ENCODE measurements at places on chromosomes 7 and 10.

DNA sequence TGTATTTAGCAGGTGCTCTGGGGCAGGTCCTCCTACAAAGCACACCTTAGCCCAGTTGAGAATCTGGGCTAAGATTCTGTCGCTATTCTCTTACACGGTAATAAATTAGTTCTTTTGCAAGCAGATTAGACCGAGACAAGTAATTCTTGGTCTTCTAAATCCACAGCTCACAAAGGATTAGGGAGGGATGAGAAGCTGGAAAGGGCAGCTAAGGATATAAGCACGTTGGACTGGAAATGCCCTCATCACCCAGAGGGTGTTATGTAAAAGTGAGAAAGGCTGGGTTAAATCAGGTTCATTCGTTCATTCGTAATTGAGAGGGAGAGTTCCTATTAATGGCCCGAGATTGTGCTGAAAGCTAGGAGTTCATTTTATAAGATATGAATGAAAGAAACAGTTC lies 41.8 kb downstream of the PFKFB3 start:
- DNase-seq = no peak

DNA sequence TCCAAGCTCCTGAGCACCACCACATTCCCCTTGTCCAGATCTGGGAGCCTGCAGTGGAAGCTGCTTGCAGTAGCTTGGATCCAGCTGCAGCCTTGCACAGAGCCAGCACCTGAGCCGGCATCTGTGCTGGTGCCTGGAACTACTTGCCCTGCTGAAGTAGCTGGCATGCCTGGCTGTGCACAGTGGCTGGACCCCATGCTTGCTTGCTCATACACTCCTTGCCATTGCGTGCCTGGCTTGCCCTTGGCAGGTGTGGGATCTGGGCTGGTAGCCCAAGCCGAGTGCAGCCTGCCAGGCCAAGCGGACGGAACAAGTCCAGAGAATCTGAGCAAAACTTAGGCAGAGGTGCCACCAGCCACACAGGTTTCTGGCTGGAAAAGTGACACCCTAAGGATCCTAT lies 759.9 kb downstream of the IPMK start:
- no peak for DNase-seq

DNA sequence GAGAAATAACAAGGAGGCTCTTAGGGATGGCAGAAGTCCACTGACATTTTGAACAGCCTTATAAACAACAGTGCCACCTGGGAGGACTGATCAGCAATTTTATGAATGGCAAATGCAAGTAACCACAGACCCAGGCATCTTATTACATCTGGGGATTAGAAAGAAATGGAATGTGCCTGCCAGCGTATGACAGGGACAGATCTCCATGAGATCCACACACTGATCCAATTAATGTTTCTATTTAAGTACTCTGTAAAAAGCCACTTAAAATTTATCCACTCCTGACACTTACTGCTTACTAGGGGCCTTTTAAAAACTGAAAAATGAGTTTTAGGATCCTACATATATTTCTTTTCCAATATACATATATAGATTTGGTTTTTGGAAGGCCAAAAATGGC lies 28.6 kb downstream of the PARD3 start:
- DNase-seq = no peak

GRCh38 chr10:114166494-114166893 lies 7.5 kb downstream of the CCDC186 start:
- DNase-seq = no peak

DNA sequence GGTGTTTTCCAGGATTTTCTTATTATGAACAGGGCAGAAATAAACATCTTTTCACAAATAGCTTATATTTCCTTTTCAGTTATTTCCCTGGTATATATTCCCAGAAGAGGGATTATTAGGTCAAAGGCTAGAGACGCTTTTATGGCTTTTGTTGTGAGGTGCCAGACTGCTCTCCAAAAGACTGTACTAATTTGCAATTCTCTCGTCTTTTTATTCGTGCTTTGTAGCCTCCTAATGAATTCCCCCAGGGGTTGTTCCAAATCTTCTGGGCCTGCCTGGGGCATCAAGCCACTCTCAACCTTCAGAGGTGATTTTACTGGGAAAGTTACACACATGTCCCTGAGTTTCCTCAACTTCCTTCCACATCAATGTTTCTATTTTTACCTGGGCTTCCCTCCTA lies 34.0 kb upstream of the R3HCC1L start:
- no peak for DNase-seq

DNA sequence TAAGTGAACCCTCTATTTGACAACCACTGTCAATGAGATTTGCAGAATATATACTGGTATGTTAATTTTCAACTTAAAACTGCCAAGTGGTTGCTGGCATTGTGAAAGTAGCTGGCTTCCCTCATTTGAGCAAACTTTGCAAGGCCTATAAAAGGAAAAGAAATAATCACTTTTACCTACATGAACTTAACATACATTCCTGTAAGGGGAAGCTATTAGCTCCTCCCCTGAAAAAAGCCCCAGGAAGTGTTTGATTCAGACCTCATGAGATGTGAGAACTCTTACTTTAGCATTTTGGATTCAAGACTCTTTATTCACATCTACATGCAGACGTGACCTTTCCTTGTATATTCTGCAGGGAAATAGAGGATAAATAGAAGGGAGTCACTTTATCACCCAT lies 175.6 kb downstream of the OTUD1 start:
- no peak for DNase-seq

DNA sequence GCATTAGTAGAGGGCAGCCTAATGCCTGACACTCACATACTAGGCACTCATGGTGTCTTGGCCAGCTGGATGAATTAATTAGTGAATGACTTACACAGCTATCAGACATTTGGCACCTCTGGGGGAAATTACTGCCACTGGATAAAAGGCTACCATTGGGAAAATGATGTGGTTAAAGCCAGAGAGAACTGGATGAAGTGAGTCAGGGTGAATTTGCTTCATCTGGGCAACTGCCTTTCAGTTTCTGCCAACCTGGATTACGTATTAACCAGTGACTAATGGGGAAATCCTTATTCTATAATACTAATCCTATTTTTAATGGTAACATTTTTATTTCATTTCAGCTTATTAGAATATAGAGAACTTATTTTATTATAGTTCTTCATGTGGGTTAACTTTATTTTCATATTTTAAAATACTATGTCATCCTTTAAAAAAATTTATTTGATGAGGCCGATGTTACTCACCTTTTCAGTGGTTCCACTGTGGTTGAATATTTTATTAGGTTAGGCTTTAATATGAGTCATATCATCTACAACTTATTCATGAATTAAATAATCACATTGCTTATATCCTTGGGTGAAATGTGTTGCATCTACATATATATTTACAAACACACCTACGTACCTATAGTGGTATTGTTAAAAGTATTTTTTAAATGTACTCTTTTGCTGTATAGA lies 85.6 kb upstream of the CAPZA2 start:
- no peak for DNase-seq

DNA sequence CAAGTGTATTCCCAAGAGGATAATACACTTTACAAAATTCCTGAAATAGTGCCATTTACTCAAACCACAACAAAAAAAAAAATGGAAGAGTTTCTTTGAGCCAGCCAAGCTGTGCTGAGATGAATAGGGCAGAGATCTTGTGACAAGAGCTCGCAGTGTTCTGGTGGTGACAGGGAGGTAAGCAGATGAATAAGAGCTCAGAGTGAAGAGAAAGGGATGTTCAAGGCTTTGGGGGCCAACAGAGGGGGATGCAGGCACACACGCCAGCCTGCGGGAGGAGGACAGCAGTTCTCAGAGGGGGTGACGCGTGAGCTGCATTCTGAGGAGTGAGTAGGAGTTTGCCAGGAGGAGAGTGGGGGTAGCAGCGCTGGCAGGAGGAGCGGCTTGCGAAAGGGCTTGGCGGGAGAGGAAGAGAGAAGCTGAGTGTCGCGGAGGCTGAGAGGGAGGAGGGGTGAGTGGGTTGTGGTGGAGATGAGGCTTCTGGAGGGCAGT lies 194.4 kb upstream of the IMMP2L start:
- DNase-seq = no peak

DNA sequence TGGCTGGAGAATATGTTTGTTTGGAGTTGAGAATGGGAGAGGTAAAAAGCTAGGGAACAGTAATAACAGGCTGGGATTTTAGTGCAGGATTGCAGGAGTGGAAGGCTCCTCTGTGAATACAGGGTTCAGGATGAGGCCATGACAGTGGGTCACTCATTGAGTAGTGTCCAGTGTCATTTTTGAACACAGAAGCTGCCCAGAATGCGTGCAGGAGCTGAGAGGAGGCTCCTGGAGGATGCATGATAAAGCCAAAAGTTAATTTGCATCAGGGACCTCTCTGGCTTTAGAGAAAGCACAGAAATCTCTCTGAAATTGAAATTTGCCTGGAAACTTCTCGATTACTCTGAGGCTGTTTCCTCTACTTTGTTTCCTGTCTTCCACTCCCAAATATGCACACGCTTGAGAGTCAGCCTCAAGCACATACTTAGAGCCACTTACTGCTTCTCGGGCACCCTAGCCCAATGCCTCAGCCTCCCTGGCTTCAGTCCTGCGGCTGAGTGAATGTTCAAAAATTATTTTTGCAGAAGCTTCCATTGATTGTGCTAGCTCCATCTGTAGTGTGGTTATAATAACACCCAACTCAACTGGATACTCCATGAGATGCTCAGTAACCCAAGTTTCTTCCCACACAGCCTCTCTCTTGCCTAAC lies 1.8 kb upstream of the GALNT17 start:
- no peak for DNase-seq

GRCh38 chr10:20147684-20148083 lies 331.5 kb downstream of the PLXDC2 start:
- DNase-seq = no peak

DNA sequence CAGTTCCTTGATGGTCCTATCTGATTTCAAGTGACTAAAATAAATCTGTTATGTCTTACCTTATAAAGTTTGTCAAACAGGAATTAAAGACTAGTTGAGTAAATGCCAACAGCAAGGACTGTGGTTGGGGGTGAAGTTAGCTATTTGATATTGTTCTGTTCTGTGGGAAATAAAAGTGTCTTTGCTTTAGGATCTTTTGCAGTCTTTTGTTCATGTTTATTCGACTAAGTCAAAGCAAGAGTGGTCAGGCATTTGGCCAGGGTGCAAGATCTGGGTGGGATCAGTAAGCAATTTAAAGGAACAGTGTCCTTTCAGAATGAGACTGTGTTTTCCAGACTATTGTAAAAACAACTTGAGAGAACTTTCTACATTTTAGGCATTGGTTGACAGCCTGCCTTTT lies at the start of gene COL28A1:
TSS of gene COL28A1 (minus strand) at position 183 of the 400 bp plus-strand sequence. CDS start 2,998 bp downstream, outside the sequence.
- no peak for DNase-seq

DNA sequence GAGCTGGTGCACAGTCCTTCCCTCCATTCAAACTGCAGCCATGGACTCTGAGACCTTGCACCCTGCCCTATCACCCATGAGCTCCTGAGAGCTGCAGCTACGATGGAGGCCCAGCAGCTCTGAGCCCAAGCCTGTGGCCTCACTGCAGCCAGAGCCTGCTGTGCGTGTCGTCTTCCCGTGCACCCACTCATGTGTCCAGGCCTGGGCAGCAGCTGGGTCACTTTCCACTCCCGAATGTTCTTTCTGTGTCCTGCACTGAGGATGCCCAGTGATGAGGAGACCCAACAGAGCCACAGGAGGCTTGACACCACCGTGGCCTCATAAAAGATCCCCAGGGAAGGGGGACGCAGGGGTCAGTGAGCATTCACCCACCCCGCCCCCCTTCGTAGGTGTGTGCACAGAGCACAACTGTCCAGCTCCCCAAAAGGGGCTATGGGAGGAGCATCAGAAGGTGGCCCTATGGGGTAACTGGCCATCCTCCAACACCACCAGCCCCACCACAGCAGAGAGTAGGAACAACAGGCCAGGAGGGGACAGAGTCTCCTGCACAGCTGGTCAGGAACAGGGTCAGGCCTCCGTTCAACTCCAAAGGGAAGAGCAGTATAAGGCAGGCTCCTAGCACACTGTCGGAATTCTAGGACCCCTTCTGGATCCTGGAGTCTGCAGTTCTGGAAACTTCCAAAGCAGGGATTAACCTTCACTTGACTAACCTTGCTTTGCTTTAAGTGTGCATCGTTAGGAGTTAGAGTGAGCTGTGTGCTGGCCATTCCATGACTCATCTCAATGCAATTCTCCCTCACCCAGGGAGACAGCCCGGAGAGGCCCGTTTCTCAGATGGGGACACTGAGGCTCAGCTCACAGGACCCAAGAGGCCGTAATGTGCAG lies 52.6 kb downstream of the RASGEF1A start:
- DNase-seq = no peak

GRCh38 chr10:62778125-62778524 lies 26.4 kb upstream of the ADO start:
- DNase-seq = no peak

DNA sequence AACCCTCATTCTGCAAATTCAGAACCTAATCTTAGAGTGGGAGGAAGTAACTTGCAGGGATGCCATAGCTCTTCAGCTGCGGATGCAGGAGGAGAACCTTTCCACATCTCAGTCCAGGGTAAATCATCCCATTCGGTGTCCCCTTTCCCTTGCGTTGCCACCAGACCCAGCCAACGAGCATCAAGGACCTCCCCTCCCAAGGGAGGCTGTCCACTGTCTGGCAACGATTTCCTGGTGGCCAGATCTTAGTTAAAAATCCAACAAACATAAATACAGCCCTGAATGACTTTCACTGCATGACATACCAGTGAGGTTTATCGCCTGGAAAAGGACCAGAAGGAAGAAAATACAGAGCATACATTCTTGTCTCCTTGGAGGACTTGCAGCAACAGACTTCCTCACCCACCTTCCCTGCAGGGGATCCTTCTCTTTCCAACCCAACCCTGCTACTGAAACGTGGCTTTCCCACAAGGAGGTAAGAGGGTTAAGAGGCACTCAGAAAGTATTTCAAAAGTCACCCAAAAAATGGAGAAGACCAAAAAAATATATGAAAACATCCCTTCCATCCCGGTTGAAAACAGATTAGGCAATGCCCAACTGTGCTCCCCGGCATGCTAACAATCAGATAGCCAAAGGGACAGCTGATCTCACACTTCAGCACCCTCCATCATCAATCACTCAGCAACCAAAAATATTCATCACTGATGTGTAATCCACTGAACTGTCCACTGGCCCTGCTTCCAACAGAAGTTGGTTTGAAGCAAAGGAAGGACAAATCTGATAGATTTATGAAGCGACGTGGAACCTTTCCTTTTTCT lies 206.6 kb downstream of the TNS3 start:
- no peak for DNase-seq

DNA sequence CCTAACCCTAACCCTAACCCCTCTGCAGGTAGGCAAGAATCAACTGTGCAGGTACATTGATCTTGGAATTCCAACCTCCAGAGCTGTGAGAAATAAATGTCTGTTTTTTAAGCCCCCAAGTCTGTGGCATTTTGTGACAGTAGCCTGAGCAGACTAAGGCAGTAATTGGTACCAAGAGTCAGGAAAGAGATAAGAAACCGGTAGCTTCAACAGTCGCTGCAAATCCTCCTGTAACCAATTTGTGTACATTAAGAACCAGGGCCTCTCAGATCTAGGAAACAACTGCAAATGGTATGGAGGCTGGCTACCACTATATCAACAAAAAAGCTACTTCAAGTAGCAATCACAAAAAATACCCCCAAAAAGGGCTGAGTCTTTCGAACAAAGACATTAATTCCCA lies 67.3 kb downstream of the DOCK4 start:
- DNase-seq = no peak

GRCh38 chr7:142873281-142873784 lies 12.2 kb downstream of the TRPV6 start:
- no peak for DNase-seq

GRCh38 chr7:125074141-125074540 lies 144.5 kb upstream of the POT1 start:
- DNase-seq = no peak

- no peak for DNase-seq
Measured at GRCh38 chr7:55439627-55440026, 74.5 kb downstream of the LANCL2 start.

GRCh38 chr10:68600041-68600778 lies 40.1 kb downstream of the TET1 start:
- peak; percentile 12 for DNase-seq
